ENCODE measurements at places on chromosomes 1 and 21.
A peak's percentile ranks its signal among the peaks of the same experiment; 100 is the strongest.

GRCh38 chr21:27954543-27955165 is 987.8 kb upstream of the ADAMTS5 start:
- DNase-seq = no peak

GRCh38 chr1:208533746-208534598 is 289.8 kb upstream of the PLXNA2 start:
- no peak for DNase-seq

DNA sequence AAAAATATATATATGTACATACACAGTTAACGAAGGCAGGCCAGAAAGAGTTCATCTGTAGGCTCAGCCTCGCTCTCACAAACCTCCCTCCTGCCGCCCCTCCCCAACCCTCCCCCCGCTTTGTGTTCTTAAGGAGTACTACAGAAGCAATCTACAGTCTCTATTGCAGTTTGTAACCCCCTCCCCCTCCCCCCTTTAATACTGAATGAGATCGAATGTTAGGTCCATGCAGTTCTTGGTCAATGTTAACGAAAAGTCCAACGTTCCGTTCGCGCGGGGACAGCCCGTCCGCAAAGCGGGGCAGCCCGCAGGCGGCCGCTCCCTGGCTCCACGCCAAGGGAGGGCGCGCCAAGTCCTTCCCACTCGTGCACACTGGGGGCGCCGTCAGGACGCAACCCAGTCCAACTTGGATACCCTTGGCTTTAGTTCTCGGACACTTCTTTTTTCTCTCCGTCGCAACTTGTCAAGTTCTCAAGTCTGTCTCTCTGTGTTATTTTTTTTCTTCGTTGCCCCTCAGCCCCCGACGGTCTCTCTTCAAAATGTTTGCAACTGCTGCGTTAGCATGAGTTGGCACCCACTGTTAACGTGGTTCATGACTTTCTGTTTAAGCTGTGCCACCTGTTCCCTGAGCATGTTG is 2.2 kb downstream of the JUN start:
- DNase-seq = peak; percentile 48

DNA sequence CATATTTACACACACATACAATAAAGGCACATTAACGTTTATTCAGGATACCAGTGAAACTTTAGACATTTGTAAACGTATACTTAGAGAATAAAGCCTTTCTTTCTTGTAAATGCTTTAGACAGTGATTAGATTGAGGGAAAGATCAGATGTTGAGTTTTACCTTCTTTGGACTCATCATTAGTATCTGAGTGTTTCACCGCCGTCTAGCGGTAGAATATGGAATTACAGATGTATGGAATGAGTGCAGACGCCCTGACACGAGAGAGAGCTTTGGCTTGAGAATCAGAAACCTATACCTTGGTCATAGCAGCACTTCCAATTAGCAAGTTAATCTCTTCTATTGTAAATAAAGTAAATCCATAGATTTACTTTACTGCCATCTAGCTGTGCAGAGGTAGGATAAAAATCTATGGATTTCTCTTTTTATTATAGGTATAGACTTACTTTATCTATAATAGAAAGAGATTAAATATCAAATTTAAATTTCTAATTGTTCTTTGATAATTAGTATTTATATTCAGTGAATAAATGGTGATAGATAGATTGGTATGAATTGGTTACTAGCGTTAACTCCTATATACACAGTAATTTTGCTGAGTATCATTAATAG is 12.6 kb downstream of the FLG2 start:
- peak; percentile 3 for DNase-seq

DNA sequence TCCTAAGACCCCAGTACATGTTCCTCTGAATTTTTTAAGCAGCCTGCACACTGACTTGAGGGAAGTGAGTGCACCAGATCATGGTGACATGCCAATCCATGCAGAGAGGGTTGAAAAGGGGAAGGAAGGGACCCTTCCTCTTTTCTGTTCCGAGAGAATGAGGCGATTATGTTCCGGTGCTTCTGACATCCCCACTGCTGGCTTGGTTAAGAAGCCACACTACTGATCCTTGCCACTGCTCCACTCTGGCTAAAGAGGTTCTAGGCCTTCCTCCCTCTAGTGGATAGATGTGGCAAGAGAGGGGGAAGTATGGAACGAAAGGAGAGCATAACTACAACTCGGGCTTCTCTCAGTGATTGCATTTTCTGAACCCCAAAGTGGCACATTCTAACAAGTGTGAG is 1.8 kb upstream of the CYB5R1 start:
- no peak for DNase-seq
